ENCODE measurements at places on chromosomes 11 and 22.

DNA sequence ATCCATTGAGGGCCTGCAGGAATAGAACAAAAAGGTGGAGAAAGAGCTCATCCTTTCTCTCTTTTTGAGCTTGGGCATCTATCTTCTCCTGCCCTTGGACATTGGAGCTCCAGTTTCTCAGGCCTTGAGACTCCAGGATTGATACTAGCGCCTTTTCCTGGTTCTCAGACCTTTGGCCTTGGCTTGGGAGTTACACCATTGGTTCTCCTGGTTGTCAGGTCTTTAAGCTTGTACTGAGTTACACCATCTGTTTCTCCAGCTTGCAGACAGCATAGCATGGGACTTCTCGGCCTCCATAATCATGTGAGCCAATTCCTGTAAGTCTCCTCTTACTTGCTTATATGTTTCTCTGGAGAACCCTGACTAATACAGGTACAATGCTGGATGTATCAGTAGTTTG, 72.6 kb downstream of the GRK3 start:
- no peak for DNase-seq

- no peak for DNase-seq
These were observed 5.7 kb downstream of the RFPL1 start for GRCh38 chr22:29443861-29444792.

DNA sequence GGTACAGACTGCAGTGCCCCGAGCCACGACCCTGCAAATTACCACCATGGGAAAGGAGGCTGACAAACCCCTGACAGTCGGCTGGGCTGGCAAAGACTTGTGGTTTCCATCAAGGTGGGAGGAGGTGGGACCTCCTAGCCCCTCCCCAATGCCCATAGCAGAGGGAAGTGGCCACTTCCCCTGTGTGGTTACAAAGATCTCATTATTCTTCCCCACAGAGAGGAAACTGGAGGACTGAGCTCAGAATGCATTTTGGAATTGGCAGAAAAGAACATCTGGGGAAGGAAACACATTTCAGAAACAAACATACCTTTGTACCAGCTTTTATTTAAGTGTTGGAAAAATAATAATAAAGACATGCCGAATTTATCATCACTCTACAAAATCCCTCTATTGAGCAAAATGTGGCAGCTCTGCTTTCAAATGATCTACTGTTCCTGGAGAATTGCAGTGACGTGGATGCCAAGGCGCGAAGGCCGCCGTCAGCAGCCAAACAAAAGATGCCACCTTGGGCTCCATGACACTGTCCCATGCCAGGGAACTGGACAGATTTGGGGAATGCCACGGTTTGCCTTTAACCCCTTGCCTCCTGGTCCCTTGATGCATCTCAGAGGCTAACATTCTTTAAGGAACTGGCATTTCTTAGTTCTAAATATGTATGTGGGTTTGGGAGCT, 169.6 kb downstream of the CRYBB2 start:
- DNase-seq = no peak

- DNase-seq = no peak
These were observed 6.9 kb upstream of the SORL1 start for GRCh38 chr11:121445071-121445768.

- no peak for DNase-seq
These were observed 43.5 kb downstream of the LINC01488 start for GRCh38 chr11:69524991-69525411.

- no peak for DNase-seq
These were observed 27.8 kb upstream of the LMO2 start for GRCh38 chr11:33919645-33920044.

DNA sequence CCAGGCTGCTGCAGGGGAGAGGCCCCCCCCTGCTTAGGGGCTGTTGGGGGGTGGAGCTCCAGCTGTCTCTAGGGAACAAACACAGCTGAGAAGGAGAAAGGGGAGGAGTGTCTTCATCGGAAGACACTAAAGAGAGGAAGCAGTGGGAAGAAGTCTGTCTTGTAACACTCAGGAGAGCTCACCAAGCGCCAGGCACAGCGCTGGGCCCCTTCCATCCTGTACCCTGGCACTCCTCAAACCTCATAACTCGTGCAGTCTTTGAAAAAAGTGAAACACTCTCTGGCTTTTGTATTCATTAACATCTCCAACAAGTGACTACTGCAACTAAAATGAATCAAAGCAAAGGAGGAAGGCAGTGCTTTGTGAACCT, 67.4 kb upstream of the PRDM11 start:
- no peak for DNase-seq

DNA sequence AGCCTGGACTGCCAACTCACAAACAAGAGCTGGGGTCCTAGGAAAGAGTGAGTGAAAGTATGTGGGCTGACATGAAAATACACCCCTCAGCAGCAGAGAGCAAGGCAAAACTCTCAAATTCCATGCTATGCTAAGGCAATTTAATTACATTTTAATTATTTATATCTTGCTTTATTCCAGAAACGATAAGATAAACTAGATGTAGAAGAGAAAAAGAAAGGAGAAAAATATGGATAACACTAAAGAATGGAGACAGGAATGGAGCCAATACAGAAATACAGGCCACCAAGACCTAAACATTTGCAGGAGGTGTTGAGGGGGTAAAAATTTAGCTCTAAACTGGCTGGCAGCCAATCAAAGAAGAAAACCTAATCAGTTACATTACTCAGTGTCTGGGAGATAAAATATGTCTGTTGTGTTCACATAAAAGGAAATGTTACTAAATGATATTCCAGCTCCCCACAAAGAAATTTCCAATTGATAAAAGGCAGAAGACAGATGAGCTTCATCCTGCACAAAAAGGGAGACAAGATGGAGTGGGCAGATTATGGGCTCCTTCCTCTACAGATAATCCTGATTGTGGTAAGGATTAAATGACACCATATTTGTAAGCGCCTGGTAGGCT, 223.5 kb upstream of the BLID start:
- DNase-seq = no peak
